Fibroblast of skin of right biceps (primary cell): ENCODE measurements at places on chromosomes 7 and 10.

DNA sequence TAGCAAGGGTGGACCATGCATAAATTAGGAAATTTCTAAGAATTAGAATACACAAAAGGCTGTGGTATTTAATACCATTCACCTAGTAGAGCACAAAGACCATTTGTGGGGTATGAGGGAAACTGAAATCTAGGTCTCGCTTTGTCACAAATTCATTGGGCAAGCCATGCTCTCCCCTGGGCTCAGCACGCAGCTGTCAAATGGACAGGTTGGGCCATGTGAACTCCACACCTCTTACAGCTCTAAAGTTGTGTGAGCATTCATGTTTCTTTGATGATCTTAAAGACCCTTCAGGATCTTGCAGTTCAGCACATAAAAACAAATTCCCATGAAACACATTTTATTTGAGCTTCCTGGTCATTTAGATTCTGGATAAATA is 121.3 kb downstream of the CHN2 start:
- DNase-seq = no peak

- no peak for DNase-seq
These were observed 14.8 kb downstream of the THSD7A start for GRCh38 chr7:11817111-11817740.

DNA sequence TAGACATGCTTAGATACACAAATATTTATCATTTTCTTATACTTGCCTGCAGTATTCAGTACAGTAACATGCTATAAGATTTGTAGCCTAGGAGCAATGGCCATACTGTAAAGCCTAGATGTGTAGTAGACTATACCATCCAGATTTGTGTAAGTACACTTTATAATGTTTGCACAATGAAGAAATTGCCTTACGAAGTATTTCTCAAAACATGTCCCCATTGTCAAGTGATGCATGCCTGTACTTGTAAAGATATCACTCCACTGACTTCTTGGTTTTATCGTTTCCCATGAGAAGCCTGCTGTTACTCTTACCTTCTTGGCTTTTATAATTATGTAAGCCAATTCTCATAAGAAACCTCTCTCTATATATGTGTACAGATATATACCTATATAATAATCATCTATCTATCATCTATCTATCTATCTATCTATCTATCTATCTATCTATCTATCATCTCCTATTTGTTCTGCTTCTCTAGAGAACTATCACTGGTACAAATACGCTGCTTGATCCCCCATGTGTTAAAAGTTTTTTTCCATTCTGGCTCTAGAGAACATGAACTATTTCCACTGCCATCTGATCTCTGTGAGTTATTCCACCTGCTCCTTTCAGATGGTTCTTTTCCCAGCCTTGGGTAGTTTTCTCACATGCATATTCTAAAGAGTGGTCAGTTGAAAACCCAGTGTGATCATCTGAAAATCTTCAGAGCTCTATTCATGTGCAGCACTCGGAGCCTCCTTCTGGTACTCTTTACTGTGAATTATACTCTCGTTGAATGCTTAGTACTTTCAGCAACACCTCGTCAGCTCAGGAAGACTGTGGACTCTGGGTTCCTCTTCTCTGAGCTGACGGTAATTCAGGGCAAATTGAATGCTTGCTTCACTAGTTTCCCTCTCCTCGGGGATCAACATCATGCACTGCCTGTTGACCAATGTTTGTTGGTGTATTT is 14.5 kb upstream of the VCL start:
- DNase-seq = no peak

DNA sequence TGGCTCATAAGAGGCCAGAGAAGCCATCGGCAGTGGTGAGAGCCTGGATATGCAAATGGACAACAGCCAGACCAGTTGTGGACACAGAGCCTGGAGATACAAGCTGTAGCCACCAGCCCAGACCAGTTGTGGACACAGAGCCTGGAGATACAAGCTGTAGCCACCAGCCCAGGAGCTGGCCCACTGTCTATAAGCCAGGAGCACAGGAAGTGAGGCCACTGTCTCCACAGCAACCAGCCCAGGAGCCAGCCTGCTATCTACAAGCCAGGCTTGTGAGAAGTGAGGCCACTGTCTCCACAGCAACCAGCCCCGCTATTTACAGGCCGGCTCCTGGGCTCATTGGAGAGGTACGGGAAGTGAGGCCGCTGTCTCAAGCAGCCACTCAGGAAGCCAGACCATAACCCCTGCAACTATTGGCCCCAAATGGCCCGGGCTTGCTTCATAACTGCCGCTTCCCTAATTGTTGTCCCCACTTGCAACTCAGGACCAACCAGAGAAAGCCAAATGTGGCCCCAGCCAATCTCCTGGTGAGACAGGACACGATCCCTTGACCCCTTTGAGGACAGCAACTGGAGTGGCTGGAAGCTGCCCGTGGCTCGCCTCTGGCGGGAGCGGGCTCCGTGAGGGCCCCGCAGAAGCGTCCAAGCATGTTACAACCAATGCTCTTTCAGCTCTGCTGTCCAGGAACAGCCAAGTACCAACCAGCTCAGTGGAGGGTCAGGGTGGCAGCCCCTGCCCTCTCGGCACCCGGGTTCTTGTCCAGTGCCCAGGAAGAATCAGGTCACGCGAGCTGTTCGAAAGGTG is 44.1 kb upstream of the CNPY1 start:
- no peak for DNase-seq

- no peak for DNase-seq
These were observed 408.9 kb downstream of the GLRX3 start for GRCh38 chr10:130545122-130545521.

DNA sequence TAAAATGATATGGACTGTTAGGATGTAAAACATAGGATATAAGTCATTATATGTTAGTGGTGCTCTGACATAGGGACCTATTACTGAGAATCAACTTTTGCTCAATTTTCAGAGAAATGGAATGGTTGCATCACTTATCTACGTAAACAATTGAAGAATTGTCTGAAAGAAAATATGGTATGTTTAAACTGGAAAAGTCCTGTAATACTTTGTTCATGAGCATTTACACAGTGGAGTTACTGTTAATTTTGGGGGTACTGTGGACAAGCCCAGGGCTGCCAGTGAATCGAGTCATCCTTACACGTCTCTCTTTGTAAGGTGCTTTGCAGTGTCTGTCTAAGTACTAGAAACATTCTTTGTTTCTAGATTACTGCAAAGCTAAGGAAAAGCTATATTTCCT is 152.0 kb downstream of the ZNF22 start:
- no peak for DNase-seq

GRCh38 chr10:122974023-122974422 is 6.2 kb upstream of the PSTK start:
- DNase-seq = no peak

GRCh38 chr7:10266976-10267375 is 706.7 kb upstream of the PHF14 start:
- no peak for DNase-seq

GRCh38 chr10:97814996-97815395 is 34.6 kb upstream of the GOLGA7B start:
- DNase-seq = no peak

DNA sequence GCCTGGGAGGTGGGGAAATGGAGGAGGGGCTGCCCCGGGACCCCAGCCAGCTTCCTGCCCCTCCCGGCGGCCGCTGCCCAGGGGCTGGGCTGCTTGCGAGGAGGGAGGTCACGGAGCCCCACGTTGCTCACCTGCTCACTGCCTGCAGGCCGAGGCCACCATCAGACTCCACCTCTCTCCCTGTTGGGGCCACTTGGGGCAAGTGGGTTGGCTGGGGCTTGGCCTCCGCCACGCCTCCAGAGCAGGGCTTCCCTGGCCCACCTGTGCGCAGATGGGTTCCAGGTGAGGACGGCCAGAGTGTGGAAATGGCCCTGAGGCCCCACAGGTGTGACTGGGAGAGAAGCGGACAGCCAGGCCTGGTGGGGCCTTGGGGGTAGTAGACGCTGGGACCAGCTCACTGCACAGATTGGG is 82.8 kb upstream of the DIP2C start:
- no peak for DNase-seq

- no peak for DNase-seq
These were observed 26.0 kb upstream of the BNIP3 start for GRCh38 chr10:132007681-132008080.

DNA sequence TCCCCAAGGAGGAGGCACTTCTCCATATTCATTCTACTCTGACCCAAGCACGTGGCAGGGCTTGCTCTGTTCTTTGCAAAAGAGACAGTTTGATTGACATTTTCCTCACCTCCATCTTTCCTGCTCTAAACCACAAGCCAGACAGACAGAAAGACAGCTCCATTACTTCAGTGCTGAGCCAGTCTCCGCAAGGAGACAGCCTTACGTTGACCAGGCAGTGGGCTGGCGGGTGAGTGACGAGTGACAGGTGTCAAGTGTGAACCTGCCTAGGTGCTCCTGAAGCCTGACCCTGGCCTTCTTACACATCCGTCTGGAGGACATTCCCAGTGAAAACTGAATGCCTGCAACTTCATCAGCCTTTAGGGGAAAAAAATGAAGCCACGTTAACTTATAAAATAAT is 314.6 kb downstream of the TNS3 start:
- no peak for DNase-seq

- no peak for DNase-seq
These were observed 4.8 kb downstream of the INA start for GRCh38 chr10:103281753-103282152.

- DNase-seq = no peak
These were observed 11.5 kb upstream of the MALSU1 start for GRCh38 chr7:23287612-23288011.

DNA sequence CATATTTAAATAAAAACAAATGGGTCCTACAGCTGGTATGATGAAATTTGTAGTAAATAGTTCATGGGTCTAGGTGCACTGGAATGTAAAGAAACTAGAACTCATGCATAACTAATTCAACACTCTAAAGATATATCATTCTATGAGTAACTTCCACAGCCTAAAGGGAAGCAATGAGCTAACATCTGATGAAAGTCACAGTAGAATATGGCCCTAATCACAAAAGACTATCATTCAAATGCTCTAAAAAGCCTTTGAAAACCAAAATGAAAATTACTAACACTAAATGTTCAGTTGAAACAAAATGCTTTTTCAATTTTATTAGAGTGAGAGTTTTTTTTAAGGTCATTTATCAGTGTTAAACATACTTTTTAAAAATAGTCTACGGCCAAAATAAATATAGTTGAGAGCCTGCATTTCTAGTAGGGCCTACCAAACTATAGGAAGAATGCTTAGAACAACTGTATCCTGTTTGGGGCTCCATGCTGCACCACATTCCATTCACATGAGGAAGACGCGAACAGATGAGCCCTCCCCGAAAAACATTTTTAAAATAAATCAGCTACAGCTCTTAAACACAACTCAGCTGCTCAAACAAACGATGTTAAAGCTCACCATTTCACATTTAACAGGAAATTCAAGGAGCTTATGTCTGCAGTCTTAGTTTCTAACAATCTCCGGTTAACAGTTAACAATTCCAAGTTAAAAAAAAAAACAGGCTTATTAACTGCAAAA is 134.5 kb downstream of the NRBF2 start:
- DNase-seq = peak; percentile 92

DNA sequence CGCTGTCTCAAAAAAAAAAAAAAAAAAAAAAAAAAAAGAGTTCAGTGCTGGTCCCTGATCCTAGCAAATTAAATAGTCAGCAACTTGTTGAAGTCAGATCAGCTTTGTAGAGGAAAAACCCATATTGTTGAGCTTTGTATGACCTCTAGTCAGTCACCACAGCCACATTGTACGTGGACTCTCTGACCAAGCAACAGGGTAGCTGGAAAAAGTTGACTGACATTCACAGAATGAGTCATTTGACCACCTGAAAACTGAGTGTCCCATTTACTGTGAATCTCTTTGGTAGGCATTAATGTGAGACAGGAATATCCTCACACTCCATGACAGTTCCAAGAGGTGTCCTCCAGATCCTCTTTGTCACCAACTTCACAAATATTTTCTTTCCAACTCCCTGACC is 371.1 kb downstream of the LRRTM3 start:
- DNase-seq = no peak

GRCh38 chr7:885893-886625 is 9.7 kb downstream of the GET4 start:
- no peak for DNase-seq

DNA sequence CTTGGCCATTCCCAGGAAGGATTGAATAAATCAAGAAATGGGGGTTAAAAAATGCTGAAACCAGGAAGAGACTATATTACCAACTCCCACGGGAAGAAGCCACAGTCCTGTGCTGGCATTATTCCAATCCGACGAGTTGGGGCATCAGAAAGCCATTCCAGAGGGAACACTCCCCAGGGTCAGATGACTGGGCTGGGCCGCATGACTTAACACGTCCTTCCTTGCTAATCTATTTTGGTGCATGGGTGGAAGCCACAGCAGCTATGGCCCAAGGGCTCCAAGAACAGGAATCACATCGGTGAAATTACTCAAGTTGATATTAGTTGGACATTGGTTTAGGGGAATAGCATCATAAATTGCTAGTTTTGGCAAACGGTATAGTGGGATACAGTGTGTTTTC is 592.9 kb upstream of the NRP1 start:
- DNase-seq = peak; percentile 19

GRCh38 chr10:115851695-115852094 is 421.3 kb downstream of the GFRA1 start:
- no peak for DNase-seq

DNA sequence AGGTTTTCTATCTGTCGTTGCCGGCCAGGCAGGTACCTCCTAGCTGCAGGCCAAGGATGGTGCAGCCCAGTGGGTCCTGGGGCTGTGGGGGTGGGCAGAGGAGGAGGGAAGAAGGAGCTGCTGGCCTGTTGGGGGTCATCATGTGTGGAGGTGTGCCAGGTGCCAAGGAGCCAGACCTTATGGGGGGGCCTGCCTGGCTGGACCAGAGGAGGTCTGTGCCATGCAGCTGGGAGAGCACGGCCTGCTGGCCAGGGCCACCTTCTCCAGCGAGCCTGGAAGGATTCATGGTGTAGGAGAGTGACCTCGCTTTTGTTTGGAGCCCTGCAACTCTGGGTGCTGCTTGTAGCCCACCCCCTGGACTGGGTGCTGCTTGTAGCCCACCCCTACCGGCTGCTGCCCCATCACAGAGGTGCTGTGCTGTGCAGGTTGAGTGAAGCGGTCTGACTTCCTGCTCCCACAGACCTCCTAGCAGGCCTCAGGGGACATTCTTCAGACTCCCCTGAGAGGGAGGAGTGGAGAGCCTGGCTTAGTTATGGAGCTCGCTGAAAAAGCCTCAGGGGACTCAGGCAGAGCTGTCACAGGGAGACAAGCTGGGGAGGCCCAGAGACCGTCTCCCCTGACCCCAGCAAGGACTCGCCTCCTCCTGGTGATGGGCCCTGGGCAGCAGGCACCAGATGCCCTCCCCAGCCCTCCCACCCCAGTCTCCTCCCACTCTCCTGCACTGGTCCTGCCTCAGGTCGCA is 67.7 kb upstream of the AQP1 start:
- no peak for DNase-seq

- peak; percentile 17 for DNase-seq
These were observed 2.1 kb downstream of the RET start for GRCh38 chr10:43078986-43079273.

DNA sequence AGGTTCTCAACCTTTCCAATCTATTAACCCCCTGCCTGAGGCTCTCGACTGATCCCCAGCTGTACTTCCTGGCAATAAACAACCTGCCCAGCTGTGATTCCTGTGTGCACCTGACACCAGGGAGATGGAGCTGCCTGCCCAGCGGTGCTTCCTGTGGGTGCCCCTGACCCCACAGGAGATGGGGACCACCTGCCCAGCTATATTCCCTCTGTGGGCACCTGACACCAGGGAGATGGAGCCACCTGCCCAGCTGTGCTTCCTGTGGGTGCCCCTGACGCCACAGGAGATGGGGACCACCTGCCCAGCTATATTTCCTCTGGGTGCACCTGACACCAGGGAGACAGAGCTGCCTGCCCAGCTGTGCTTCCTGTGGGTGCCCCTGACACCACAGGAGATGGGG is 184.0 kb downstream of the DIP2C start:
- no peak for DNase-seq

GRCh38 chr10:21989453-21990154 is 13.9 kb downstream of the DNAJC1 start:
- DNase-seq = peak; percentile 45
